Uterine smooth muscle cell (primary cell): ENCODE measurements at places on chromosomes 4 and X. TPM values are rescaled to one million over a fixed set of nuclear protein-coding genes. Genes with fewer than 3 reads are reported as not detected.

Gene CXCR3
- total RNA-seq, result not detected in 2 replicates

Gene RBM41
- 14.7 and 16.6 TPM in 2 replicates for total RNA-seq

Gene CTAG2
- not detected in 2 replicates for total RNA-seq

Gene ERVMER34-1
- under 0.01 TPM in 2 replicates for total RNA-seq

Gene GAGE12F
- total RNA-seq, result not detected in 2 replicates

Gene MAGEA8
- not detected in 2 replicates for total RNA-seq

Gene NAP1L2
- 3.9 and 7.5 TPM in 2 replicates for total RNA-seq

Gene CT45A10
- not detected in 2 replicates for total RNA-seq

Gene SMR3B
- total RNA-seq, result not detected in 2 replicates

Gene GLRA3
- total RNA-seq, result under 0.01 TPM in 1 of 2 replicates, not detected in the other

Gene FMR1NB
- not detected in 2 replicates for total RNA-seq

Gene NOX1
- total RNA-seq, result not detected in 2 replicates

Gene FRAS1
- total RNA-seq, result 1.3 and 3.1 TPM in 2 replicates

Gene DCAF8L1
- not detected in 2 replicates for total RNA-seq

Gene ARMCX1
- 68.4 and 69.9 TPM in 2 replicates for total RNA-seq

Gene MID2
- 9.5 and 15.1 TPM in 2 replicates for total RNA-seq

Gene CYBB
- total RNA-seq, result under 0.01 TPM in 1 of 2 replicates, not detected in the other
